ENCODE measurements at places on chromosomes 7 and 10.

DNA sequence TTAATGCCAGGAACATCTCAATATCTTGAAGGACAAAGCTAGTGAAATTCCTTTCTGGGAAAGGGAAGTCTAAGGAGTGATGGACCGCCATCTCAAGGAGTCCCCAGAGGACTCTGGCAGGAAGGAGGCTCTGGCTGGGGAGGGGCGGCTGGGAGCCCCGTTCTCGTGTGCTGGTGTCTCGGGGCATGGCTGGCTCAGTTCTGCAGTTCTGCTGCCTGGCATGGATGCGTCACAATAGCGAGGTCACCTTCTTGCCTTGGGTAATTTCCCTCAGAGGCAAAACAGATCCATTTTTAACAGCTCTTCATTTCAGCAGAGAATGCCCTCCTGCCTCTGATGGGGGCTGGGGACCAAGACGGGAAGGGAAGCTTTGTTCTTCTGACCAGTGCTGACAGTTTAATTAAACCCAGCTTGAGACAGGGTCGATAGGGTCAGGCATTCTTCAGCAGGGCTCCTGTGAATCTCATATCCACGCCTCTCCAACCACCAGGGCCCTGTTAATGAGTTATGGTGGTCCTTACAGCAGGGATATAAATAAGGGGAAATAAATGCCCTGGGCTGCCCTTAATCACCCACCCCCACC, 35.7 kb downstream of the SLIT1 start:
- DNase-seq: no peak

DNA sequence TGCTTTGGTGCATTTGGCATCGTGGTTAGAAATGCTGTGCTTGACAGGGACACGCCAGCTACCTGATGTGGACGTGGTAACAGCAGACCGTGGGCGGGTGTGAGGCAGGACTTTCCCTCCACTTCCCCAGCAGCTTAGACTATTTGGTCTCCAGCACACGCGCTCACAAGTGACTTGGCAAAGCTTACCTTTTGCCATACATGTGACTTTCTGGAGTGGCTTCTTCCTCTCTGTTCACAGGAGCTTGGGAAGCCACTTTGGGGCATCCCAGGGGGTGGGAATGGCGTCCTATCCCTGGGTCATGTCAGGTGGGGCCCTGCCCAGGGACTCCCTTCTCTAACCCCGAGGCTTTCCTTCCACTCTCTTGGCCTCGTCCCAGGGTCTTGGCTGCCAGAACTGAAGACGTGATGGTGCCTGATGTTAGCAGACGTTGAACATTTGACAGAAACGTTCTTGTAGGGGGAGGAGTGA, 228.7 kb upstream of the KLF6 start:
- DNase-seq: no peak

GRCh38 chr10:65719790-65720189, 1206.0 kb upstream of the LRRTM3 start:
- no peak for DNase-seq

DNA sequence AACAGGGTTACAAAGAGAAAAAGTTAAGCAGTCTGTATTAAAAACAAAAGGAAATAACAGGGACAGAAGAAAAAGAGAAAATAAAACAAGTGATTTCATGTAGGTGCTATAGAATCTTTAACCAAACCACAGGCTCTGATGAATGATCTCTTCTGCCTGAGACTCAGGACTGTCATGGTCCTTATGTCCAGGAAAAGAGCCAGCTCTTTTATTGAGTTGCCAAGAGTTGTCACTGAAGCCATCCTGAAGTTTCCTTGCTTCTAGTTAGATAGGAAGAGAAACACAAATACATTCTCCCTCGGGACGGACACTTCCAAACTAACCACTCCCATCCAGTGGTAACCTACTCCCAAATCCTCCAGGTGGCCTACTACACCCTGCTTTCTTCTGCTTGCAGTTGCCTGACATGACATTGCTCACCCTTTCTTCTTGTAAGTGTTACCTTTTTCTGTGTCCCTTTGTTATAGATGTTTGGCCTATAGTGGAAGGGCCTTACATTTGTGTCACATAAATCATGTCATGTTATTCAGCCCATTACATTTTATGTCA, 346.7 kb downstream of the NRG3 start:
- DNase-seq: no peak

DNA sequence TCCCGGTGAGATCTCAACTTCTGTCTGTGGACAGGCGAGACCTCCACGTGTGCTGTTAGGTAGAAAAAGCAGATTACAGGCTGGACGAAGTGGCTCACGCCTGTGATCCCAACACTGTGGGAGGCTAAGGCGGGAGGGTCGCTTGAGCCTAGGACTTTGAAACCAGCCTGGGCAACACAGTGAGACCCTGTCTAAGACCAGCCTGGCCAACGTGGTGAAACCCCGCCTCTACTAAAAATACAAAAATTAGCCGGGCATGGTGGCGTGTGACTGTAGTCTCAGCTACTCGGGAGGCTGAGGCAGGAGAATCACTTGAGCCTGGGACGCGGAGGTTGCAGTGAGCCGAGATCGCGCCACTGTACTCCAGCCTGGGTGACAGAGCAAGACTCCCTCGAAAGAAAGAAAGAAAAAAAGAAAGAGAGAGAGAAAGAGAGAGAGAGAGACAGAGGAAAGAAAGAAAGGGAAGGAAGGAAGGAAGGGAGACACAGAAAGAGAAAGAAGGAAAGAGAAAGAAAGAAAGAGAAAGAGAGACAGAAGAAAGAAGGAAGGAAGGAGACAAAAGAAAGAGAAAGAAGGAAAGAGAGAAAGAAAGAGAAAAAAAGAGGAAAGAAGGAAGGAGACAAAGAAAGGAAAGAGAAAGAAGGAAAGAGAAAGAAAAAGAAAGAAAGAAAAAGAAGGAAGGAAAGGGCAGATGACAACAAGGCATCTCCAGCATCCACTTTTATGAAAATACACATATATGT, 29.6 kb upstream of the SUN1 start:
- DNase-seq: no peak

- DNase-seq: no peak
Observed at GRCh38 chr7:50212666-50213621, 91.6 kb upstream of the IKZF1 start.

GRCh38 chr10:64044098-64044497, 522.9 kb downstream of the REEP3 start:
- DNase-seq: no peak

- no peak for DNase-seq
Observed at GRCh38 chr10:34420795-34421194, 394.3 kb downstream of the PARD3 start.

- DNase-seq: no peak
Observed at GRCh38 chr10:83603708-83604107, 535.6 kb upstream of the GHITM start.

GRCh38 chr10:44063686-44064085, 321.2 kb downstream of the CXCL12 start:
- no peak for DNase-seq

DNA sequence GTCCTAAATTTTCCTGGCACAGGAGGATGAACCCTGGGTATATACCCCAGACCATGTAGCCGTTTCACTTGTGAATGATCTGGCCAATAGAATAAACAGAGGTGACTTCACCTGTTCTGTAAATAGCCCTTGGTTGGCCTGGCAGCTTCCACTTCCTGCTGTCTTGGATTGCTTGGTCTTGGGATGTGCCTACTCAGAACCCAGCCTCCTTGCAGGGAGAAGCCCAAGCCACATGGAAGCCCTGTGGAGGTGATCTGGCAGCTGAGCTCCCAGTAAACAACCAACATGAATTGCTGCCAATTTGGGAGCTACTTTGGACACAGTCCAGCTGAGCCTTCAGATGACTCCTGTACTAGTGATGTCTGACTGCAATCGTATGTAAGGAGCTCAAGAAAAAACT, 4.8 kb upstream of the RAPGEF5 start:
- no peak for DNase-seq

- no peak for DNase-seq
Observed at GRCh38 chr10:88494537-88494936, 88.6 kb downstream of the RNLS start.

- DNase-seq: no peak
Observed at GRCh38 chr7:117012284-117012683, 59.0 kb downstream of the ST7 start.
